ENCODE measurements at places on chromosomes 7 and 10.

GRCh38 chr7:151187409-151188251, 580 bp upstream of the ASB10 start:
- no peak for DNase-seq

DNA sequence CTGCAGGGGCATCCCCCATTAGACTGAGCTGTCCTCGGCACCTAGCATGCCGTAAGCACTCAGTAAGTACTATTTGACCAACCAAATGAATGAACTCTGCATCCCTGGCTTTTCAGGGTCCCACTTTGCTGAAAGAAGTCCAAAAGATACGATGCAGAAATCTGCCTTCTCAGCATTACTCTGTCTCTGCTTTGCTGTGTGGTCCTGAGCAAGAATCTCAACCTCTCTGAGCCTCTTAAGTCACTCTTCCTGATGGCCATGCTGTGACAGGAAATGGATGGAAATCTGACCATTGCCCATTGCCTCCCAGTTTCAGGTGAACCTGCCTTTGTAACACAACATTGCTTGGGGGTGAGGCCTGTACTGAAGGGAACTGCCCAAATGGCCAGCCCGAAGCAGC, 48.0 kb downstream of the GPAM start:
- no peak for DNase-seq

GRCh38 chr10:33507662-33508425, 173.4 kb upstream of the NRP1 start:
- DNase-seq = no peak

DNA sequence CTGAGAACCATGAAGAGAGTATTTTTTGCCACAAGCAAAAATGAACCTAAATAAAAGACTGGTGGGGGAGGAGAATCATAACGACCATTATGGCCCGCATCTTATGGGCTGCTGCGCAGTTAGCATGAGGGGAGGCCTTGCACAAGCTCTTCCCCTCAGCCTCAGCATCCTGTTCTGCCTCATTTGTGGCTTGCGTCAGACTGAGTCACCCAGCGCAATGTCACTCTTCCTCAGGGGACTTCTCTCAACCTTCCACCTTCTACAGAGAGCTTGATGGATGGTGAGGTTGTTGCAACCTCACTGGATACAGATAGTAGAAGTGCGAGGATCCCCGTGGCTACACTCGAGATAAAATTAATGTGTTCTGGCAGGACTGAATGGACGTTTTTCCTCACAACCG, 16.8 kb upstream of the GPR15LG start:
- DNase-seq = no peak

DNA sequence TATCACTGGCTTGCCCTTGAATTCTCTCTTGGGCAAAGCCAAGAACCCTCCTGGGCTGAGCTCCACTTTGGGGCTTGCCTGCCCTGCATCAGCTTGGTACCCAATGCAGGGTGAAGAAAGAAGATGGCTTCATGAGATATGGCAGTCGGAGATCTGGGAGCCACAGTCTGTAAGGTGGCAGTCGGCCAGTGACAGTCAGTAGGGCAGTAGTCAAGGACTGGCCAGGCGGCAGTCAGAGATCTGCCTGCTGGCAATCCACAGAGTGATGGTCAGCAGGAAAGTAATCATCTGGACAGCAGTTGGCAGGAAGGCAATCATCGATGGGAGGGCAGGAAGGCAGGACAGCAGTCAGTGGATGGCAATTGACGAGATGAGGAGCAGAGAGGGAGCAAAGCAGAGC, 32.6 kb upstream of the CNNM1 start:
- DNase-seq = no peak

DNA sequence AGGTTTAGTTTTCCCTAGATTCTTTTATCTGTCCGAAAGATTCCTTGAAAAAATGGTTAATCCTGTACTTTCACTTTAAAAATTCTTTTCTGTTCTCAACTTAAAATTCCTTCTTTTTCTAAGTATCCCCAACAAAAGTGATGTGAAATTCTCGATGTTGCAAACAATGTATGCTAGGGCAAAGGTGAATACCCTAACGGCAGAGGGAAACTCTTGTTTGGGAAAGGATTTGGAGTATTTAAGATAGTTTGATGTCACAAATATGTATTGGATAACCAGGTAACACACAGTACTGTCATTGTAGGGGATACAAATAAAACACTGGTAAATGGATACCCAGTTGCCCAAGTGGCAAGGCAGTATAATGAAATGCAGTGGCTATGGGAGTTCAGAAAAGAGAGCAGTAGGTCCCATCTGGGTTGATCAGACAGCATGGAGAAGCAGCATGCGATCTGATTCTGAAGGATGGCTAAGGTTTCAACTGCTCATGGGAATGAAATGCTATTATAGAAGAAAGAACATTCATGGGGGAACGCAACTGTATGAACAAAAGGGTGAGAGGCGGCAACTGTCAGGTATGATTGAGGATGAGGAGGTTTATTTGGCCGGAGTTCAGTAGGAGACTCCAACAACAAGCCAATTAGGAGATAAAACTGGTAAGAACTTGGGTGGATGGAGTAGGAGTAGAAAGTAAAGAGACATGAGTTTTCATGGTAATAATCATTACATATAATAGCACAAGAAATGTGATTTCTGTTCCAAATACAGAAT, 3.2 kb upstream of the EPC1 start:
- DNase-seq = no peak

GRCh38 chr10:78301481-78301880, 267.8 kb downstream of the RPS24 start:
- no peak for DNase-seq

DNA sequence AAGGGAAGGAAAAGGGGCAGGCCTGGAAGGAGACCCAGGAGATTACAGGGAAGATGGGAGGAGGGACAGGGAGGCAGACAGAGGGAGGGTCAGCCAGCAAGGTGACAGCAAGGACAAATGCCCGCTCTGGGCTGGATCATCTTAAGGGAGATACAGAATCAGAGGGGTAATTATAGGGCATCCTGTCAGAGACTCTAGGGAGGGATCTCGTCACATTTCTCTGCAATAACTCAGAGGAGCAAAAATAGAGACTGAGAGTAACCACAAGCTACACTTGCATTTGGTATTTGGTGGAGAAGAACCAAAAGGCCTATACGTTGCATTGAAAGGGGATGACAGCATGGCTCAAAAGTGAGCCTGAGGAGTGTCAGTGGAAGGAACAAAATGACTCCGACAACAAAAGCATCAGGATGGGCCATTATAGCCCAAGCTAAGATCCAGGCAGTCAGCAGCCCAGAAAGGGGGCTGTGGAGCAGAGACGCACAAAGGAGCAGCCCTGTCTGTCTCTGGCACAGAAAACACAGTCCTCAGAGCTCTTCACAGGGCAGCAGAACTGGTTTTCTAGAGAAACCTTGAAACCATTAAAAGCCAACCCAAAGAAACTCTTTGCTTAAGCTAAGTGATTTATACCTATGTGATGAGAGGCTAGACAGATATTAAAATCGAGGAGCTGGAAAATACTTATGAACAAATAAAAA, 430.2 kb upstream of the VSTM2A start:
- DNase-seq = no peak

DNA sequence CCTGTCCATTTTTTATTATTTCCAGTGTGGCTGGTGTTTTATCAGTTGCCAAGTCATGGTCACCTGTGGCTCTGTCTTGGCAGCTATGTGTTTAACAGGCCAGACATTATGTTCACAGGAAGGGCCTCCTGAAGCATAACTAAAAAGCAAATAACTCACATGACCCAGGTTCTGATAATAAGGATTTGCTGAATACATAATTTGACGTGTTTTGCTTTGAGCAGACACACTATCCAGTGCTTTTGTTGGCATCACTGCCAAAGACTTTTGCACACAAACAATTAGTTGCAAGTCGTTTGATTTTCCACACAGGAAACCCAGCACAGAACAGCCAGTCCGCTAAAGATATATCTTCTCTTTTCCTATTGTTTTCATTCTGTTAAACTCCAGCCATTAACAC, 173.6 kb downstream of the ARL4A start:
- no peak for DNase-seq

GRCh38 chr7:42493436-42494198, 256.6 kb upstream of the GLI3 start:
- peak; percentile 94 for DNase-seq

DNA sequence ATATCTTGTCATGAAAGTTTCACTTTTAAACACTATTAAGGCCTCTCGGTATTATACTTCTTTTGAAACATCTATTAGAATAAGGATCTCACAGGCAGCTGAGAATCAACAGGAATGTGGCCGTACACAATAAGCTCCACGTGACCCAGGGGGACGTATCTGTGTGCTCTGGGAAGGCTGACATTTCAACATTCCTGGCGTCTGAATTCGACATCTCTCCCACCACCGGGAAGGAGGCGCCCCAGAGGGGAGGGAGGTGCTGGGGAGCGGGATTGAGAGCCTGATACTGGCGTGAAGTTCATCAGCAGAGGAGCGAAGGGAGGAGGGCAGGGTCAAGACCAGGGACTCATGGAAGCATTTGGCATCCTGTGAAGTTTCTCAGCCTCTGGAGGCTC, 401.3 kb downstream of the DNAJB6 start:
- no peak for DNase-seq

GRCh38 chr10:97534746-97535367, 36.1 kb downstream of the UBTD1 start:
- DNase-seq = peak; percentile 57

- DNase-seq = no peak
These were observed 9.4 kb downstream of the SH3PXD2A start for GRCh38 chr10:103845972-103846371.

DNA sequence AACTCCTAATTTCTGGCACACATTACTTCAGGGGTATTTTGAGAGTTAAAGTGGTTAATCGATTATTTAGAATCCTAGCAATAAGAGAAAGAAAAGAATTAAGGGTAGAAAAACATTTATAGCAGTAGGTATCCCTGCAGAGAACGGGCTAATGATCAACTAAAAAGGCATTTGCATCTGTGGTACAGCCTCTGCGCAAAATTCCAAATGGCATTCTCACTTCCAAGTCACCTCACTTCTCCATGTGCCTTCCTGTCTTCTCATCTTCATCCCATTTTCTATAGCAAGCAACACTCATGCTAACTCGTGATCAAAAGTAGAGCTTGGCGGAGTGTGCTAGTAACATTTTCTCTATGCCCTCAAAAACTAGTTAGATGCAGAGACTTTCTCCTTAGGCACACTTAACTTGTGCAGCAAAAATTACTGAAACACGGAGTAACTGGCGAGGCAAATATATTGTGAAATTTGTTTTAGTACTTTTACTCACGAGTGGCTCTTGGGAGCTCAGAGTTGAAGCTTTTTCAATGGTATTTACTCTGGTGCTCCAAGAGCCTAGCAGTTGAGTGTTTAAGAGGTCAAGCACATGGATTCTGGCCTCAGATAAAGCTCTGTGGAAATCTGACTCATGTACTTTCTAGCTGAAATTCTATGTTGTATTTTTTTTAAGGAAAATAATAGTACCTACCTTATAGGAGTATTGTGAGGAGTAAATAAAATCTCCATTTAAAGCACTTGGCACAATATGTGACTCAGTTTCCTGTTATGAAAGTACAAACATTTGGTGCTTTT, 65.1 kb downstream of the MET start:
- no peak for DNase-seq

- DNase-seq = no peak
These were observed 11.4 kb downstream of the CDK6 start for GRCh38 chr7:92824901-92825480.

DNA sequence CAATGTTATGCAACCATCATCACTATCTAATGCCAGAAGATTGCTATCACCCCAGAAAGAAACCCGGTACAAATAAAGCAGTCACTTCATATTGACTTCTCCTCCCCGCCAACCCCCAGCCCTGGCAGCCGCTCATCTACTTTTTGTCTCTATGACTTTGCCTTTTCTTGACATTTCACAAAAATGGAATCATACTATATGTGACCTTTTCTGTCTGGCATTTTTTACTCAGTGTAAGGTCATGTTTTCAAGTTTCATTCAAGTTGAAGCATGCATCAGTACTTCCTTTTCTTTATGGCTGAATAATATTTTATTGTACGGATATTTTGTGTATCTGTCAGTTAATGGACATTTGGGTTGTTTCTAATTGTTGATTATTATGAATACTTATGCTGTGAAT, 28.1 kb downstream of the FHIP2A start:
- DNase-seq = no peak

DNA sequence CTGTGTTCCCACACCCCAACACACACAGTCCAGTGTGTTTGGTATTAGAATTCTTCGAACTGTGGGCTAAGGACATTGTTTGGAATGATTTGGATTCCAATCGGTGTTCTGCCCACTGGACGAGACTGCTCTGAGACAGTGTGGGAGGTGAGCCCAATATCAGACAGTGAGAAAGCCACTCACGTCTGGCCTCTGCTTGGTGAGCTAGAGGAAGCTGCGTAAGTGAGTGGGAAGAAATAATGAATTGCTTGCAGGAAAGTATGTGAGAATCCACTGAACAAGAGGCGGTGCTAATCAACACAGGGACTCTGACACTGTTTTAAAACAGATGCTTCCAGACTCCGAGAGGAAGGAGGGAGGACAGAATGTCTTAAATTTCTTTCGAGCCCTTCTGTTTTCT, 675.0 kb upstream of the ANKRD30A start:
- peak; percentile 79 for DNase-seq

- peak; percentile 94 for DNase-seq
These were observed 7.5 kb upstream of the EBF3 start for GRCh38 chr10:129971381-129972144.

GRCh38 chr7:133452577-133452976, 199.7 kb downstream of the EXOC4 start:
- no peak for DNase-seq

GRCh38 chr7:28112883-28113540, 67.6 kb downstream of the JAZF1 start:
- no peak for DNase-seq

- DNase-seq = no peak
These were observed 123.6 kb upstream of the ANK3 start for GRCh38 chr10:60513281-60513680.

DNA sequence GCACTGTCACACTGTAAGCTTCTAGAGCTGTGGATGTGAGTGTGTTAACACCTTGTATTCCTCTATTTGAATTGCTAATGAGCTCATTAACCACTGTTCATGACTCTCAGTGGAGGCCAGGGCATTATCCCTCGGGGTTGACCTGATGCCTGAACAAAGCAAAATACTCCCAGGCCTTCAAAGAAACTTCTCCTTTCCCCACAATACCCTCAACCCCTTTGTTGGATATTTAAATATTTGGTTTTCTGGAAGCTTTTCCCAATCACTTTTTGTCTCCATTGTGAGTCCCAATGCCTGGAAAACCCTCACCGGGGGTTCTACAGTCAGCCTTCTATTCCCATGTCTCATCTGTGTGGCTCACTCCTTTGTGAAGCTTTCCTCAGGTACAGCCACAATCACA, 780.1 kb downstream of the PHTF2 start:
- DNase-seq = no peak

- no peak for DNase-seq
These were observed 27.8 kb downstream of the UNC5B start for GRCh38 chr10:71239946-71240795.

DNA sequence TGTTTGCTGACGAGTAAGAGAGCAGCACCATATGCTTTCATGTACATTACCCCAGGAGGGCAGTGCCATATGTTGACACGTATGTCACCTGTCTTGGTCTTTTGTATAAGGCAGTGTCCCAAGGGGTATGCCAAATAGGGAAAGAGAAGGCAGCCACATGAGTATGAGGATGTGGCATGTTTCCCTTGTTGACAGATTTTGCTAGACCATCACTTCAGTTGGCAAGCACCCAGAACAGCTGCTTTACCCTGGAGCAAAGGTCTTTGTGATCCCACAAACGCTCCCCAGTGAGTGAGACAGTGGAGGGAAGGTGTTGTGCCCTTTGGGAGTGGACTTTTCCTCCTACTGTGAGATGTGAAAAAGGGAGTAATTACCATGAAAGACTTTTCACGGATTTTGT, 350.1 kb downstream of the ETV1 start:
- no peak for DNase-seq

GRCh38 chr7:7159063-7159658, 23.2 kb upstream of the C1GALT1 start:
- no peak for DNase-seq

GRCh38 chr7:14691597-14692203, 210.9 kb downstream of the DGKB start:
- DNase-seq = peak; percentile 27
